ENCODE measurements at places on chromosomes 1 and 21. TPM values are rescaled to one million over a fixed set of nuclear protein-coding genes. Genes with fewer than 3 reads are reported as not detected.

DNA sequence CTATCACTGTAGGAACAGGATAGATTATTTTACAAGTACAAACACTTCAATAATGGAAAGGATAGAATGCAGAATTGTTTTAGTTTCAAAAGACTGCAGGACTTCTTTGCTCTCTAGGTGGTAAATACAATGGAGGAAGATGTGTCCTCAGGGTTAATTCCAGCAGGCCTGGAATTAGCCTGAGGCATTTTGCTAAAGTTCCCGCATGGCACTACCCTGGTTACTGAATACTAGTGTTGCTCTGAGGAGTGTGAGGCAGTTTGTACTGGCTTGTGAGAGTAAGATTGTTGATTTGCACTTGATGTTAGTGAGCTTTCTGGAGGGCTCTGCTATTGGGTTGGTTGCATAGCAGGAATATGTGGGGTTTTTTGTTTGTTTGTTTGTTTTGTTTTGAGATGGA lies 61.4 kb downstream of the FASLG start:
- no peaks in the 10 kb centered on the region for H3K27me3 ChIP-seq
- DNase-seq = no peak
- no peak overlapping the region for H3K27ac ChIP-seq
- no peaks in the 10 kb centered on the region for H3K4me1 ChIP-seq
- H3K4me3 ChIP-seq = no peak overlapping the region

DNA sequence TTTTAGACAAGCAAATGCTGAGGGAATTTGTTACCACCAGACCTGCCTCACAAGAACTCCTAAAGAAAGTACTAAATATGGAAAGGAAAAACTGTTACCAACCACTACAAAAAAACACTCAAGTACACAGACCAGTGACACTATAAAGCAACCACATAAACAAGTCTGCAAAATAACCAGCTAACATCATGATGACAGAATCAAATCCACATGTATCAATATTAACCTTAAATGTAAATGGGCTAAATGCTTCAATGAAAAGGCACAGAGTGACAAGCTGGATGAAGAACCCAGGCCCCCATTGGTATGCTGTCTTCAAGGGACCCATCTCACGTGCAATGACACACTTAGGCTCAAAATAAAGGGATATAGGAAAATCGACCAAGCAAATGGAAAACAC lies 529.9 kb upstream of the CAMK1G start:
- no peak overlapping the region for H3K4me3 ChIP-seq
- no peak for DNase-seq
- no peaks in the 10 kb centered on the region for H3K36me3 ChIP-seq

GRCh38 chr1:145877923-145878486 lies 7.7 kb downstream of the ANKRD35 start:
- no peak overlapping the region for H3K4me3 ChIP-seq
- H3K36me3 ChIP-seq = no peaks in the 10 kb centered on the region
- H3K4me1 ChIP-seq = no peaks in the 10 kb centered on the region

- no peaks in the 10 kb centered on the region for H3K4me1 ChIP-seq
- H3K27me3 ChIP-seq = no peaks in the 10 kb centered on the region
- DNase-seq = no peak
- no peaks in the 10 kb centered on the region for H3K36me3 ChIP-seq
- H3K27ac ChIP-seq = no peak overlapping the region
Measured at GRCh38 chr1:237695878-237696277, 194.8 kb downstream of the ZP4 start.

GRCh38 chr1:19450811-19451515 lies 34.4 kb downstream of the CAPZB start:
- H3K36me3 ChIP-seq = no peaks in the 10 kb centered on the region
- peak overlapping the region; percentile 74 for H3K27ac ChIP-seq
- H3K4me1 ChIP-seq = peaks cover 34% of the 10 kb centered on the region
- H3K27me3 ChIP-seq = no peaks in the 10 kb centered on the region
- H3K4me3 ChIP-seq = no peak overlapping the region
- peak; percentile 64 for DNase-seq

DNA sequence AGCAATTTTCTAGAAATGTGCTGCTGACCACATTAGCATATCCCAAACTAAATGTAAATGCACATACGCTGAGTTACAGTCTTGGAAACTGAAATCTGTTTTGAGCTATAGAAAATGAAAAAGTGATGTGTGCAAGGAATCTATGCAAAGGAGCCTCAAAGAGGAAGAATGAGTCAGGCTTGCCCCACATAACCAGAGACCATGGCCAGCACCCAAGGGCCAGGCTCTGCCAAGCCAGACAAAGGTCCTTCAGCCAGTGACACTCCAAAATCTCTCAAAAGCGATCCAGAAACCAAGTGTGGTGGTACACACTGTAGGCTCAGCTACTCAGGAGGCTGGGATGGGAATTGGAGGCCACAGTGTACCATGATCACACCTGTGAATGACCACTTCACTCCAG lies 195.2 kb downstream of the TOMM20 start:
- no peak for DNase-seq
- H3K27ac ChIP-seq = no peak overlapping the region
- no peaks in the 10 kb centered on the region for H3K4me1 ChIP-seq
- no peaks in the 10 kb centered on the region for H3K27me3 ChIP-seq
- H3K36me3 ChIP-seq = no peaks in the 10 kb centered on the region

- H3K4me3 ChIP-seq = no peak overlapping the region
- H3K36me3 ChIP-seq = no peaks in the 10 kb centered on the region
- DNase-seq = no peak
- no peak overlapping the region for H3K27ac ChIP-seq
Measured at GRCh38 chr1:151593730-151594129, 18.1 kb upstream of the SNX27 start.

DNA sequence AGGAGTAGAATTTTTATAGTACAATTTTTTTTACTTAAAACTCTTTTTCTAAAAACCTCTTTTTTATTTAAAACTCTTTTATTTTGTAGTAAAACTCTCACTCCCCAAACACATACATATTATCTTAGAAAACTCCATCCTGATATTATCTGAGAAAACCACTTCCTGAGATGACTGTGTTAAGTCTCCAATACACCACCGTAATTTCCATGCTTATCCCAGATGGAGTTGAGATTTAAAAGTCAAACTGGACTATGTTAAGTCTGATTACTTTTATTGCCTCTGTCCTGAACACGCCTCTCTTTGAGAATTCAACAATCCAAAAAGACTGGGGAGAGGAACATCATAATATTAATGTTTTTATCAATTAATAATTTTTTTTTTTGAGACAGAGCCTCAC lies 3.7 kb downstream of the SEC16B start:
- no peak overlapping the region for H3K27ac ChIP-seq
- H3K4me1 ChIP-seq = no peaks in the 10 kb centered on the region
- no peak for DNase-seq
- no peaks in the 10 kb centered on the region for H3K27me3 ChIP-seq

DNA sequence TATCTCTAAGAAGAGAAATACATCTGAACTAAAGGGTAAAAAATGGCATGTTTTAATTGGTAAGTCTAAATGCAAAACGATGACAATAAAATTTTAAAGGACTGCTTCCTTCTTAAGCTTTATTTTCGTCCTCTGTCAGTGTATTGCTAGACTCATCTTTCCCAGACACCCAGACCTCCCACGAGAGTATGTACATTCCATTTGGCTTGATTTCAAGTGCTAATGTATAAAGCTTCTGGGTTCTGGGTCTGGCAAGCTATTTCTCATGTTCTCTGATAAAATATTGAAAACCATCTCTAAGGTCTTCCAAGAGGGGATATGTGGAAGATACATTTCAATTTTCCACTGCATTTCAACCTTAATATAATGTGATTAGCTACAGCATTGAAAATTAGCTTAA lies 24.6 kb upstream of the SLC2A1 start:
- no peaks in the 10 kb centered on the region for H3K4me1 ChIP-seq
- no peak for DNase-seq
- H3K36me3 ChIP-seq = no peaks in the 10 kb centered on the region
- no peak overlapping the region for H3K27ac ChIP-seq
- H3K4me3 ChIP-seq = no peak overlapping the region
- H3K27me3 ChIP-seq = no peaks in the 10 kb centered on the region

DNA sequence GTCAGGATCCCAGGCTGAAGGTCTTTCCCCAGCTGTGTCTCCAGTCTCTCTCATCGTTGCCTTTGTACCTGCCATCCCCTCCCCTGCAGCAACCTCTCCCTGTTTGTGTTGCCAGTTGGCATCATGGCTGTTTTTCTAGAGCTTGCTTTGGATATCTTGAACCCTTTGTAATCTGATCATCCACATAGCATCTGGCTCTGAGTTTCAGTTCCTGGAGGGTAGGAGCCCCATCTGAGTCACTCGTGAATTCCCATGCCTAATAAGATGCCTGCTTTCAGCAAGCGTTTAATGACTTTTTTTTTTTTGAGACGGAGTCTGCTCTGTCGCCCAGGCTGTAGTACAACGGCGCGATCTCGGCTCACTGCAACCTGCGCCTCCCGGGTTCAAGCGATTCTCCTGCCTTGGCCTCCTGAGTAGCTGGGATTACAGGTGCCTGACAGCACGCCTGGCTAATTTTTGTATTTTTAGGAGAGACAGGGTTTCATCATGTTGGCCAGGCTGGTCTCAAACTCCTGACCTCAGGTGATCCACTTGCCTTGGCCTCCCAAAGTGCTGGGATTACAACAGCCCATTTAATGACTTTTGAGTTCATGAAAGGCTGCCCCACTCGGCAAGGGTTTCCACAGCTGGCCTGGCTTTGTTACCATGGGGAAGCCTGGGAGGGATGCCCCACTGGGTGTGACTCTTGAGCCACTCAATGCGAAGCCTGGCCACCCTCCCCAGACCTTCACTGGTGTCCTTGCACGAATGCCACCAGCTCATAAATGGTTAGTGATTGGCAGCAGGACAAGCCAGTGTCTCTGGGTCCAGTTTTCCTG lies 11.9 kb downstream of the ALPL start:
- no peak overlapping the region for H3K27ac ChIP-seq
- H3K36me3 ChIP-seq = no peaks in the 10 kb centered on the region
- H3K4me1 ChIP-seq = no peaks in the 10 kb centered on the region
- DNase-seq = no peak
- no peak overlapping the region for H3K4me3 ChIP-seq

DNA sequence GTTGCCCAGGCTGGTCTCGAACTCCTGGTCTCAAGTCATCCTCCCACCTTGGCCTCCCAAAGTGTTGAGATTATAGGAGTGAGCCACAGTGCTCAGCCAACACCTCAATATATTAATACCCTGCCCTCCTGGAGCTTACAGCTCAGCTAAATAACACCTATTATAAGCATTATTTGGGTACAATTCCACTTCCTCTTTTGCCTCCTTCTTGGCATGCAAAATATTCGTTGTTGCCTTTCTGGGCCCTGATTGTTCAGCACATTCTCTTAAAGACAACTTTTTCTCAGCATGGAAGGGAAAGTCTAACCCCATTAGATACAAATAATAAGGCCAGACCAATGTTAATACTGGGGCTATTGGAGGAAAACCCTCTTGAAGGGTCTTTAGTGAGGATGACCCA lies 2.8 kb downstream of the PAQR7 start:
- no peak overlapping the region for H3K27ac ChIP-seq
- no peak for DNase-seq
- peaks cover 10% of the 10 kb centered on the region for H3K4me1 ChIP-seq
- no peaks in the 10 kb centered on the region for H3K36me3 ChIP-seq

DNA sequence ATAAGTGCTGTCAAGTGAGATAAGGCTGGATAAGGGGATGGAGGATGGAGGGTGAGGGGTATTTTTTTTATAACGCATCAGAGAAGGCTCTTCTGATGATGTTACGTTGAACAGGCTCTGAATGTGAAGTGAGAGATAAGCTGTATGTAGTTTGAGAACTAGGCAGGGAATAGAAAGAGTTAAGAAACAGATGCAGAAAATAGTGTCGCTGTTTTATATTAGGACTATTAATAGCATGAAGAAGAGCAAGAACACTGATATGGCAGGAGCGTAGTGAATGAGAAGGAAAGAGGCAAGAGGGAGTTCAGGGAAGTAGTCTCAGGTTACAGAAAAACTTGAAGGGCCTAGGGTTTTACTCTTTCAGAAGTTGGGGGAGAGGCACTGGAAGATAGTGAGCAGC lies 59.8 kb downstream of the GPR88 start:
- H3K4me3 ChIP-seq = no peak overlapping the region
- no peak overlapping the region for H3K27ac ChIP-seq
- no peaks in the 10 kb centered on the region for H3K27me3 ChIP-seq
- H3K36me3 ChIP-seq = no peaks in the 10 kb centered on the region
- no peaks in the 10 kb centered on the region for H3K4me1 ChIP-seq

- H3K27ac ChIP-seq = peak overlapping the region; percentile 36
- H3K36me3 ChIP-seq = no peaks in the 10 kb centered on the region
- no peaks in the 10 kb centered on the region for H3K27me3 ChIP-seq
- no peak for DNase-seq
- H3K4me3 ChIP-seq = no peak overlapping the region
- peaks cover 7% of the 10 kb centered on the region for H3K4me1 ChIP-seq
Measured at GRCh38 chr21:41663805-41664788, 102.8 kb downstream of the RIPK4 start.

DNA sequence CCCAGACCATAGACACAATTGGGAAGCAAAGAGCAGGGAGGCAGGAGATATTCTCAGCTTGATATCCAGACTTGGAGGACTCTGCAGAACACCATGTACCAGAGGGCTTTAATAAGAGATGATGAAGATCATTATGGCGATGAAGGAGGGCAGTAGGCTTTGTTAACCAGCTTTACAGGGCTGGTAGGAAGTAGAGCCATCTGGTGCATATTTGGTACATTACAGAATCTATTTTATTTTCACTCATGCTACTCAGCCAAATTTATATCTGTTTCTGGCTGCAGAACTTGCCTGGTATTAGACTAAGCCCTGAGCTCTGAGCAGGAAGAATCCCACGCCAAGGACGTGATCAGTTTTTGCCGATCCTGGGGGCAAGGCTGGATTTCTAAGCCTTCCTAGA lies 61.8 kb upstream of the SYT6 start:
- H3K27ac ChIP-seq = no peak overlapping the region
- H3K4me1 ChIP-seq = no peaks in the 10 kb centered on the region
- no peaks in the 10 kb centered on the region for H3K27me3 ChIP-seq
- H3K4me3 ChIP-seq = no peak overlapping the region
- no peak for DNase-seq

DNA sequence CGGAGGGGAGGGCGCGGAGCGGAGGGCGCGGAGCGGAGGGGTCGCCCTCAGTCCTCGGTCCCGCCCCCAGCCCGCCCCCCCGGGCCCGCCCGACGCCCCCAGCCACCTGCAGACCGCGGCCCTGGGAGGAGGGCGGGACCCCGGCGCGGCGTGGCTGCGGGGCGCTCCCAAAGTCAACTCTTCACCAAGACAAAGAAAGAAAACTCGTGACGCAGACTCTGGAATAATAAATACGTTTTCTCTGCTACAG lies 1.2 kb downstream of the HES4 start:
- H3K36me3 ChIP-seq = no peaks in the 10 kb centered on the region
- no peaks in the 10 kb centered on the region for H3K27me3 ChIP-seq
- DNase-seq = no peak
- H3K27ac ChIP-seq = no peak overlapping the region

SELE gene
- 3.0 TPM for total RNA-seq

CD101 gene
- total RNA-seq = 1.1 TPM

CA6 gene
- total RNA-seq = not detected

TRIM67 gene
- not detected for total RNA-seq

CYP4Z1 gene
- total RNA-seq = 2.0 TPM

MCOLN3 gene
- 1.6 TPM for total RNA-seq

CRNN gene
- total RNA-seq = 0.62 TPM

PKN2 gene
- 35.2 TPM for total RNA-seq

CHIA gene
- not detected for total RNA-seq

FMO1 gene
- 0.28 TPM for total RNA-seq

RBP7 gene
- total RNA-seq = 23.5 TPM

Data from prostate gland (tissue), 2 donors.